ENCODE measurements at places on chromosomes 3 and 15.

DNA sequence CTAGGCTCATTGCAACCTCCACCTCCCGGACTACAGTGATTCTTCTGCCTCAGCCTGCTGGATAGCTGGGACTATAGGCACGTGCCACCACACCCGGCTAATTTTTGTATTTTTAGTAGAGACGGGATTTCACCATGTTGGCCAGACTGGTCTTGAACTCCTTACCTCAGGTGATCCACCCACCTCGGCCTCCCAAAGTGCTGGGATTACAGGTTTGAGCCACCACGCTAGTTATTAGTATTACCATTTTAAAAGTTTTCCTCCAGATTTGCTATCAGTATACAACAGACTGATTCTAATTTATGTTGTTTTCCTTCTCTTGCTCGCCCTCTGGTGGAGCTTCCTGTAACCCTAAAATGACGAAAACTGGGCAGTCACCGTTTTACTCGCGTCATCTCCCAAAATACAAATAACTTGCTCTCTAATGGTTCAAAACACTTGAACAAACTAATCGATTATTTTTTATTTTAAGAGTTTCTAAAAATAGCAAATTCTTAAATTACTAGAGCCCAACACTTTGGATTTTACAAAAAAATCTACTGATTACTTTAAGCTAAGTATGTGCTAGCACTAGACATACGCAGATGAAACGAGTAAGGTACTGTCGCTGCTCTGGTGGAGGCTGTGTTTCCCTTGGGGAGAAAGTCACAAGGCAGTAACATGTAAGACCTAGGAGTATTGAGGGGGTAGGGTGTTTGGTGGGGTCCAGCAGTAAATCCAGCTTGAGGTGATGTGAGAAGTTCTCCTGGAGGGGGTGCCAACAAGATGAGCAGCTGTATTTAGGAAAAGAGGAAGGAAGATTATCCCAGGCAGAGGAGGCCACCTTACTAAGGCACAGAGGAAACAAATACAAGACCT, 203.3 kb downstream of the MBNL1 start:
- no peak for DNase-seq

GRCh38 chr15:92305343-92305742, 88.3 kb upstream of the ST8SIA2 start:
- DNase-seq: no peak

DNA sequence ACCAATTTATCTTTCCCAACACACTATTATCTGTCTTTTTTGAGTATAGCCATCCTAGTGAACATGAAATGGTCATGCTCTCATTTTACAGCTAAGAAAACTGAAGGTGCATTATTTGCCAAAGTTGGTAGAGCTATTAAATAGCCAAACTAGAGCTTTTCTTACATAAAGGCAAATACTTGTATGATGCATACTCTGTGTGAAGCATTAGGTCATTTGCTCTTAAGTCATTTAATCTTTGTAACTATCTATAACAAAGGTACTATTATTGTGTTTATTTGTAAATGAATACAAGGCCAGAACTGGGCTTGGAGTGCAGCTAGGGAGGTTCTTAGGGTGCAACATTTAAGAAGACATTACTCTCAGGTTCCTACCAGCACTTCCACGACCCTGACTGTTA, 123.7 kb downstream of the THSD4 start:
- DNase-seq: no peak

- no peak for DNase-seq
Observed at GRCh38 chr3:11364181-11364580, 92.0 kb downstream of the ATG7 start.

- DNase-seq: no peak
Observed at GRCh38 chr3:20692675-20693074, 506.7 kb upstream of the SGO1 start.

DNA sequence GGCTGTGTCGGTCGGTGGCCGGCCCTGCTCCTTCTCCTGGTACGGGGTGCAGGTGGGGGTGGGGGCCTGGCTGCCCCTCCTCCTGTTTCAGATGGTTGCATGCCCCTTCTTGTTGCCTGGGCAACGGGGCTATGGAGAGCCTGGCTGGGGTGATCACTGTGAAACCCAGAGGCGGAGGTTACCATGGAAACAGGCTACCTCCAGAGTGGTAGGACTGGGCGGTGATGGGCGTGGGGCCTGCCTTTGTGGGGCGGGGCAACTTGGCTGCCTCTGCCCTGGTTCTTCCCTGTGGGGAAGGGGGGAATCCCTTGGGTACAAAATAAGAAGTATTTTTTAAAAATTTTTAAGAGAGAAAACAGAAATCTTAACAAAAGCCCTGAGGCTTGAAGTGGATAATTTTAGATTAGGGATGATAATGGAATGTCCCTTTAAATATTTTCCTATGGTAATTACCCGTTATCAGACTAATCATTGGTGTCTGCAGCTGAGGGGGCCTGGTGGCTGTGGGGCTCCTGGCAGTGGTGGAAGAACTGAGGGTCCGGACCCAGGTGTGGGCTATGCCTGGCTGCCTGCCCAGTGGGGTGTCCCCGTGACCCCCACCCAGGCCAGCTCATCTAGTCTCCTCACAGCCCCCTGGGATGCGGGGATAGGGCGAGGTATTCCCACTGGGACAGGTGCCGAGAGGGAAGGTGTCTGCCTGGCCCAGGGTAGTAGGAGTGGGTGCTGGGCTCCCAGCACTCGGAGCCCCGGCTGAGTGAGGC, 32.5 kb downstream of the PLXNA1 start:
- no peak for DNase-seq

DNA sequence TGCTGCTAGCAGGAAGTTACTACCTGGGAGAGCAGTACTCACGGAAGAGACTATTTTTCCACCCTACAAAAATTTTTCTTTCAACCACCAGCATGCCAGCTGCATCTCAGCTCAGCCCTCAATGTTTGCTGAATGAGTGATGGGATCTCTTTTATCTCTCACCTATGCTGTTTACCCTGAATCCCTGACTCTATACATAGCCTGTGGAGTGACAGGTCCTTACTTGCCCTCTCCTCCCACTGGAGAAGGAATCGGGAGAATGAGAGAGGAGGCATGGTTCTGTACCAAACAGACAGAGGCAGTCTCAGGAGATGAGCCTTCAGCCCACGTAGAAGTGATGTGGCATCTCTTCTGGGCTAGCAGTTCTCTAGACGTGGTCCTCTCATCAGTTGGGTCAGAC, 6.7 kb upstream of the DGKG start:
- DNase-seq: no peak

DNA sequence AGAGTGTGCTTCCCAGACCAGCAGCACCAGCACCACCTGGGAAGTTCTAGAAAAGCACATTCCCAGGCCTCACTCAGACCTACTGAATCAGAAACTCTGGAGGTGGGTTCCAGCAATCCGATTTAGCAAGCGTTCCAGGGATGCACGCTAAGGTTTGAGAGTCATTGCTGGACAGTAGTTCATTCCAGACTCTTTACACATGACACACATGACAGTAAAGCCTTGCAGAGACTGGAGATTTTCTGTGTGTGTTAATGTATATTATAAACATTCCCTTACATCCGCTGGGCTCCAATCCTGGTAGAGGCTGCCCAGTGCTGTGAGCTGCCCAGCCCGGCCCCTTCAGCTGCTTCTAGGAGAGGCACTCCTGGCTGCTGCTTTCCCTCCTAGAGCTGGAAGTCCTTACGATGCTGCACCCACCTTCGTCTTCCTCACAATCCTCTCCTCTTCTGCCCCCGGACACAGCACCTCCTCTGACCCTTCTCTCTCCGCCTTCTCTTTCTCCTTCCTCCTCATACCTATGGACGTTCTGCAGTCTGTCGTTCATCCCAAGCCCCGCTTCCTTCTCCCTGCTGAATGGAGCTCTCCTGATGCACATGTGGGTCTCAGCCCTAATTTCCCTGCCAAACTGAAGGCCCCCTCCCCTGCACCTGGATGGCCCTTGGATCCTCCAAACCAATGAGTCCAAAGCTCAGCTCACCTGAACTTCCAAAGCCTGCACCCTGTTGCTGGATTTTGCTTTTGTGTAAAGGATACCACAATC, 44.4 kb downstream of the ITGA11 start:
- DNase-seq: no peak

DNA sequence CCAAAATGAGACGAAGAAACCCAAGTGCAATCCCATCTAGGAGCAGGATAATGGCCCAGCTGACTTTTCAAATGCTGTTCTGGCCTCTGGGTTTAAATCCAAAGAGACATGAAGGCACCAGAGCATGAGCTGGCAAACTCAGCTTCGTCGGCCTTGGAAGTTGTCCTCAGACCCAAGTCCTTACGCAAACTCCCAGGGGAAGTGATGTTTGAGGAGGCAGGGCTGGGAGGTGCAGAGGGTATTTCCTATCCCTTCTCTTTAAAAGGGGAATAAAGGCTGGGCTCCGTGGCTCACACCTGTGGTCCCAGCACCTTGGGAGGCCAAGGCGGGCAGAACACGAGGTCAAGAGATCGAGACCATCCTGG, 68.9 kb upstream of the HERC1 start:
- DNase-seq: no peak

- DNase-seq: no peak
Observed at GRCh38 chr3:63151897-63152296, 126.2 kb upstream of the SYNPR start.

DNA sequence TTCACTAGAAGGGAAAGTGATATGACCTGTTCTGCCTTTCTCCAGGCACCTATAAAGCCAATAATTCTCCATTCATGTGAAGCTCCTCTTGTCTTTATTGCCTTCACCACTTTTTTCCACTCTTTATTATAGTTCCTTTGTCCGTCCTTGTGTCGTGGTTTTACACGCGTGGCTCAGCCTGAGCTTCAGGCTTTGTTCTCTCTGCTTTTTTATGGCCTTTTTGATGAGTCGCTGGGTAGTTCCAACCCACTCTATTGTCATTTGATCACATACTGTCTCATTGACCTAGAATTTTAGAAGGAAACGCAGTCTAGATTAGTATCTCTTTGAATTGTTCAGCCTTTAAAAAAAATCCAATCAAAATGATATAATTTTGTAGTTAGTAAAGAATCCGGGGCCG, 403.2 kb downstream of the PTPRG start:
- no peak for DNase-seq

DNA sequence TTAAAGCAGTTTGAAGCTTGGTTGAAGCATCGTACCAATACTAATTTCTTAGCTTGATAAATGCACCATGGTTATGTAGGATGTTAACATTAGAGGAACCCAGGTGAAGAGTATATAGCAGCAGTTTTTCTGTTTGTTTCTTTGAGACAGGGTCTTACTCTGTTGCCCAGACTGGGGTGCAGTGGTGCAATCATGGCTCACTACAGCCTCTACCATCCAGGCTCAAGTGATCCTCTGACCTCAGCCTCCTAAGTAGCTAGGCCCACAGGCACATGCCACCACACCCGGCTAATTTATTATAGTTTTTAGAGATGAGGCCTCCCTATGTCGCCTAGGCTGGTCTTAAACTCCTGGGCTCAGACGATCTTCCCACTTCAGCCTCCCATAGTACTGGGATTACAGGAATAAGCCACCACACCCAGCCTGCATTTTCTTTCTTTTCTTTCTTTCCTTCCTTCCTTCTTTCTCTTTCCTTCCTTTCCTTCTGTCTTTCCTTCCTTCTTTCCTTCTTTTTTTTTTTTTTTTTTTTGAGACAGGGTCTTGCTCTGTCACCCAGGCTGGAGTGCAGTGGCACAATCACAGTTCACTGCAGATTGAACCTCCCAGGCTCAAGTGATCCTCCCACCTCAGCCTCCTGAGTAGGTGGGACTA, 6.1 kb downstream of the PEAK1 start:
- no peak for DNase-seq

- no peak for DNase-seq
Observed at GRCh38 chr3:195023989-195024388, 247.0 kb downstream of the XXYLT1 start.

DNA sequence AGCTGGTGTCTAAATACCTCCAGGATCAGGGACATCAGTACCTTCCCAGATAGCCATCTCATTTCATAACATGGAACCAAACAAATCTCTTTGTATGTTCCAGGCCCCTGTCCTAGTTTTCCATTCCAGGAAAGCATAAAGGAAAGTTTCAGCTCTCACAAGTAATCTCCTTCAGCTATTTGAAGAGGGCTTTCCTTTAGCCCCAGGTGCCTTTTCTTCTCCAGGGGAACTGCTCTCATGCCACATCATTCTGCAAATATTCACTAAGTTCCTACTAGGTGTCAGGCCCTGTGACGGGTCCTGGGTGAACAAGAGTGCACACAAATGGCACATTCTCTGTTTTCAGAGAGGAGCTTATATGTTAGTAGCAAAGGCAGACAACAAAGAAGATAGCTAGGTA, 136.1 kb downstream of the ADAMTS9 start:
- no peak for DNase-seq

DNA sequence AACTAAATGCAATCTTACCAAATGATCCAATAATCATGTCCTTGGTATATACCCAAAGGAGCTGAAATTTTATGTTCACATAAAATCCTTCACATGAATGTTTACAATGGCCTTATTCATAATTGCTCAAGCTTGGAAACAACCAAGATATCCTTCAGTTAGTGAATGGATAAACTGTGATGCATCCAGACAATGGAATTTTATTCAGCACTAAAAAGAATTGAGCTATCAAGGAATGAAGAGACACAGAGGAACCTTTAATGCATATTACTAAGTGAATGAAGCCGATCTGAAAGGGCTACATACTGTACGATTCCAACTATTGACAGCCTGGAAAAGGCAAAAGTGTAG, 168.4 kb downstream of the PDE8A start:
- DNase-seq: no peak

Data from AG04449 (cell line).